ENCODE measurements at places on chromosomes 16 and 17.

GRCh38 chr16:85153656-85154091 is 41.4 kb upstream of the CIBAR2 start:
- no peak for DNase-seq

- DNase-seq: peak; percentile 61
Observed at GRCh38 chr17:43456661-43457361, 27.0 kb upstream of the DHX8 start.

- no peak for DNase-seq
Observed at GRCh38 chr16:22786284-22786683, 27.7 kb upstream of the HS3ST2 start.

- no peak for DNase-seq
Observed at GRCh38 chr17:74865504-74866197, 6.0 kb upstream of the GRIN2C start.

DNA sequence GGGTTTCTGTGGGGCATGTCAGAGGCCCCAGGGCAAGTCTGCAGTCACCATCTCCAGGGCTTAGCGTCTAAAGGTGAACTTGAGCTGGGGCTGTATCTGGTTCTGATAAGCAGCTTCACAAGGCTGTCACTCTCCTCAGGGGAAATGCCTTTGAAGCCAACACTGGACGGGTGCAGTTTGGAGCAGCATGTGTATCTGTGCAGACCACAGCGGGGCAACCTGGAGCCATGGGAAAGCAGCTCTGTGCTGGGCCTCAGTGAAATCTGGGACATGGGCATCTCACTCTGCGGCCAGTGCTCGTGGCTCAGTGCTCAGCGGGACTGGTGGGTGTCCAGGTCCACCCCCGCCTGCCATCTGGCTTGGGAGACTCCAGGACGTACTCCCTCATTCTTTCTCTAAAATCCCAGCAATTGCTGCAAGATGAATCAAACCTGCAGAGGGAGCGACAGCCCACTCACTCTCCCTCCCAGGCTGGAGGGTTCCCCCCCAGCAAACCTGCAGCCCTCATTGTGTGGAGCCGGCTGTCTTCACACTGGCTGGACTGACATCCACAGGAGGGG is 63.5 kb downstream of the PRMT7 start:
- DNase-seq: no peak

GRCh38 chr17:21530841-21531240 is 154.7 kb downstream of the KCNJ12 start:
- no peak for DNase-seq

- peak; percentile 38 for DNase-seq
Observed at GRCh38 chr17:8122924-8123694, 797 bp downstream of the HES7 start.

DNA sequence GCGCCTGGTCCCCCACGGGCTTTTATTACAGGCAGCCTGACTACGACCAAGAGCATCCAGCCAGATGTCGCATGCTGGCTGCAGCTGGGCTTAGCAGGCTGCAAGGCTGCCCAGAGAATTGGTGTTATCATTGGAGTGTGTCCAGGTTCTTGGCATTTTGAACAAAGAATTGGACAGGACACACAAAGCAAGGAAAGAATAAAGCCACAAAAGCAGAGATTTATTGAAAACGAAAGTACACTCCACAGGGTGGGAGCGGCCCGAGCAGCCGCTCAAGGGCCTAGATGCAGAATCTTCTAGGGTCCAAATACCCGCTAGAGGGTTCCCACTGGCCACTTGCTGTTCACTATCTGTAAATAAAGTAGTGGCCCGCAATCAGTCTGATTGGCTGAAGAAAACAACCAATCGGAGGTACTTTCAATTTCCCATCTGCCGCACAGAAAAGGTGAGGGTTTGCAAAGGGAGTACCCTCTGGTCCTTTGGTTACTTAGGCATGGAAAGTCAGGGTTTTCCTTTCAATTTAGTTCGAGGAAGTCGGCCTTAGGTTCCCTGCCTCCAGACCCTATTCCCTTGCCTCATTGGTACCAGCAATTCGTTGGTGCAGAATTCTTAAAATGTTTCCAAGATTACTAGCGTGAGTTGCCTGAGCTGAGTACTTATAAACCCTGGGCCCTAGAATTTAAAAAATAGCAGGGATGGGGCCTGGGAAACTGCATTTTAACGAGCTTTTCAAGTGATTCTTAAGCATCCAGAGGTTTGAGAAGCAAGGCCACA is 38.5 kb upstream of the CNEP1R1 start:
- DNase-seq: no peak

GRCh38 chr17:77594416-77595209 is 363.9 kb upstream of the TNRC6C start:
- DNase-seq: no peak

- no peak for DNase-seq
Observed at GRCh38 chr16:7333180-7333725, 608 bp downstream of the RBFOX1 start.

GRCh38 chr17:48148854-48149786 is 41.6 kb downstream of the SNX11 start:
- peak; percentile 70 for DNase-seq

GRCh38 chr16:75097941-75098901 is 18.4 kb downstream of the LDHD start:
- no peak for DNase-seq

- DNase-seq: no peak
Observed at GRCh38 chr16:11391576-11391975, 46.3 kb downstream of the RMI2 start.

GRCh38 chr16:71631776-71632175 is 5.8 kb downstream of the MARVELD3 start:
- no peak for DNase-seq

GRCh38 chr16:907842-908241 is 62.9 kb downstream of the LMF1 start:
- no peak for DNase-seq

- no peak for DNase-seq
Observed at GRCh38 chr16:77439106-77439505, 4.3 kb upstream of the ADAMTS18 start.

DNA sequence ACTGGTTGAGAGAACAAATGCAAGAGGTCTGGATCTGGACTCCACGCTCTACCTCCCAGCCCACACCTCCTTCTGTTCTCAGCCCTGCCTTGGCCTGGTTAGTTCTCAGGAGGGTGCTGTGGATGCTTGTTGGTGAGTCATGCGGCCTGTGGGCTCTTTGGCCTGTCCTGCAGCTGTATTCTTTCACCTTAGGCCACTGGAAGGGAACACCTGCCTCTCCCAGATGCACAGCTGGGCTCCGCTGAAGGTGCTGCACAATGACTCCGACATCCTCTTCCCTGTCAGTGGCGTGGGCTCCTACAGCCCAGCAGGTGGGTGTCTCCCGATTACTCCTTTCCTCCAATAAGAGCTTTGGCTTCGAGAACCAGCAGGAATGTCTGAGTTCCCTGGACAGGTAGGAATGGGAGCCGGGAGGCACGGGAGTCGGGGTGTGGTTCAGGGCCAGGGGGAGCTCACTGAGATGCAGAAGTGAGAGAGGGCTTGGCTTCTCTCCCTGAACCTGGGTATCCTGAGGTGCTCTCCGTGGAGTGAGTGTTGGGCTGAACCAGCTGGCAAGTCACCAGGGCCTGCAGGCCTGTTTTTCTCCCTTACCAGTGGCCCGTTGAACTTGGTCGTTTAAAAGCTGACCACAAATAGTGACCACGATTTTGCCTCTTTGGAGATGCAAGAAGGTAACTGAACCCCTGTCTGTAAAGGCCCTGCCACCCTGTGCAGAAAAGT is 85.0 kb downstream of the SNX29 start:
- no peak for DNase-seq

- DNase-seq: no peak
Observed at GRCh38 chr17:1967213-1967612, 57.9 kb downstream of the RTN4RL1 start.

DNA sequence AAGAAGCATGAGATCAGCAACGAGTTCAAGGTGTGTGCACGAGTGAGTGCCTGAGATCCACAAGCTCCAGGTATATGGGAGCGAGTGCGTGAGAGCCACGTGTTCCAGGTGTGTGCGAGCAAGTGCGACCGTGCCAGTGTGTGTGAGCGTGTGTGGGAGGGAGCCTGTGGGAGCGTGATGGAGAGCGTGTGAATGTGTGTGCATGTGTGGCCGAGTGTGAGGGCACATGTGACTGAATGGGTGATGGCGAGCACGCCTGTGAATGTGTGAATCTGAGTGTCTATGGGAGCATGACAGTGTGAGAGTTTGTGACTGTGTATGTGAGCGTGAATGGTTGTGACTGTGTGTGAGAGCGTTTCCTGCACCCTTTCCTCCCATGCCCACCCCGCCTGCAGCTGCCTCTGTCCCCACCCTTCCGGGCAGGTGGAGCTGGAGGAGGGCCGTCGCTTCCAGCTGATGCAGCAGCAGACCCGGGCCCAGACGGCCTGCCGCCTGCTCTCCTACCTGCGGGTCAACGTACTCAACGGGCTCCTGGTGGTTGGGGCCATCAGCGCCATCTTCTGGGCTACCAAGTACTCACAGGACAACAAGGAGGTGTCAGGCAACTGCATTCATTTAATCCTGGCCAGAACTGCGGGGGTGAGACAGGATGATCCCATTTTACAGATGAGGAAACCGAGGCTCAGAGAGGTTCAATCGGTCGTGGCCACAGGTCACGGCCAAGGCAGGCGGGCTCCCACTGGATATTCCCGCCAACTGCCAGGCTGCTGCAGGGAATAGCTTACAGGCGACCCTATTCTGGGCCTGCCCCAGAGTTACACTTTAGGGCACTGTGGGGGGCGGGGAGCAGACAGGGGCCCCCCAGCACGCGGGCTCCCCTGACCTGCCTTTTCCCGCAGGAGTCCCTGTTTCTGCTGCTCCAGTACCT is 3.7 kb downstream of the TMC8 start:
- DNase-seq: peak; percentile 62

GRCh38 chr16:4886151-4886550 is 38.9 kb downstream of the UBN1 start:
- no peak for DNase-seq

DNA sequence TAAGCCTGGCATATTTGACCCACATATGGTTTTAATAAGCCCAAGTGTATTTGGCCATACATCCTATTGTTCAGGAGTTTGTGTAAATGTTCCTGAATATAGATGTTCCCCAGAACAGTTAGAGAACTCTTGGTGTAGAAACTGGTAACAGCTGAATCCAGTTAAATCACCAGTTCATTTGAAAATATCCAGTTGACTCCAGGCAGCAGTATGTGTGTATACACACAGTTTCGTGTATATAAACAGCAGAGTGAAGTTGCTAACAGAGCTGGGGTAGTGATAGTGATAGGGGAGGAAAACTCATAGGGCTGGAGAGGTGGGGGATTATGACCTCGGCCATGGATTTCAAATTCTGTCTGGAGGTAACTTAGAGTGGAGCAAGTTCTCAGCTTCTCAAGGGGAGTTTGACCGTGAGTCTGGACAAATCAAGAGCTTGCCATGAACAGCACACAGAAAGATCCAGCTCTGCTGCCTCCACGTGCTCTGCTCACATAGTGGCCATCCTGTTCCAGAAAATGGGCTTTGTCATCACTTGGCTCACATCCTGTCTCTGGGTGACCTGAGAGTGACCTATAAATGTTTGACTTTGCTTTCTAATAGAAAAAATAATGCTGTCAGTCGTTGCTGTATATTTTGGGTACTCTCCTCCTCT is 30.6 kb upstream of the MMD start:
- no peak for DNase-seq

- peak; percentile 45 for DNase-seq
Observed at GRCh38 chr16:79380995-79381602, 219.4 kb downstream of the MAF start.

GRCh38 chr16:19939553-19939952 is 54.9 kb upstream of the GPRC5B start:
- DNase-seq: no peak

GRCh38 chr17:45339646-45340605 is 23.1 kb upstream of the MAP3K14 start:
- DNase-seq: no peak

GRCh38 chr16:69243479-69243878 is 56.5 kb downstream of the SNTB2 start:
- no peak for DNase-seq

DNA sequence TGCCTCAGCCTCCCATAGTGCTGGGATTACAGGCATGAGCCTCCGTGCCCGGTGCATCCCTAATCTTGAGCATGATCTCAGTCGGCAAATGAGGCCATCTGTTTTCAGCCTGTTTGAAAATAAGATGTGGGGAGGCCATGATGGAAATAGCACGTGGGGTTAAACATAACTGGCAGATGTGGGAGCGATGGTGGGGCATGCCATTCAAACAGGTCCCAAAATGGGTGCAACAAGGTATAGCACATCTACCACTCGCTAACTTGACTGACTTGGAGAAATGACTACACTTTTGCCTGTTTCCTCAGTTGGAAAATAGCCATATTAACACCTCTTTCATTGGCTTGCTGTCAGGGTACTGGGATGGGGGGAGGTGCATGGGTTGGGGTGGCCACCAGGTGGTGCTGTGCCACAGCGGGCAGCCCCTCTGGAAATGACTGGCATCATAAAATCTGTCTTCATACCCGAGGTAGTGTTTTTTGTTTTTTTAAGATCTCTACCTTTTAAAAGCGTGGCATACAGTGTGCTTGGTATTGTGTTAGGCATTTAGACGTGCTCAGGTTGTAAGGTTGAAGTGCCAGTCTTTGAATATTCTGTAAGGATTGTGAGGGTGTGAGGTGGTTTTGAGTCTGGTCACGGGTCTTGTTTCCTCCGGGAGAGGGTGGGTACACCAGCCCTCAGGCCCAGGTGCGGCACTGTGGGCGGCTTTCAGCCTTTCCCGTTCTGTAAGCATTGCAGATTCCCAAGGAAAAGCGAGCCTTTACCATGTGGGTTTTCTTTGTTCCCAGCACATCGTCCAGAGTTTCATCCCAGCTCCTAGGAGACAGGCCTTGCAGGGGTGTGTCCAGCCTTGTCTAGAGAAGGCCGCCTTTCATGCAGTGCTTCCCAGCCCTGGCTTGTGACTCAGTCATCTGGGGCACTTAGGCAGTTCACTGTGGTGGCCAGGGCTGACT is 2.9 kb upstream of the TTYH2 start:
- peak; percentile 95 for DNase-seq

GRCh38 chr17:82495844-82496528 is 23.5 kb upstream of the FOXK2 start:
- DNase-seq: no peak

DNA sequence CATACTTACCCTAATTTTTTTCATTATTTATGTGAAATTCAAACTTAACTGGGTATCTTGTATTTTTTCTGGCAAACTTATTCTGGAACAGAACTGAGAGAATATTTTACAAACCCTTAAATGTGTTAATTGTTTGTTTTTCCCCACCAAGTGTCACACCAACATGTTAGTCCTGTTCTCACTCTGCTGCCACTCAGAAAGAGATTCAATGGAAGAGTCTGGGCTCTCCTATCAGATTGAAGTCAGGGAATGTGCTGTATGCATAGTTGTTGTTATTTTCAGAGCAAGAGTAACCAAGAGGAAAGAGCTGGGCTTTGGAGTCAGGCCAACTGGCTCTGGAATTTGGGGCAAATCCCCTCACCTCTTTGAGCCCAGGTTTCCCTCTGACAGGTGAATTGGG is 43.2 kb downstream of the SLC6A2 start:
- DNase-seq: no peak

- DNase-seq: no peak
Observed at GRCh38 chr16:77308163-77308561, 109.0 kb downstream of the SYCE1L start.

GRCh38 chr16:56985288-56985961 is 3.9 kb upstream of the NLRC5 start:
- peak; percentile 45 for DNase-seq
